Stimulated activated CD4-positive, alpha-beta T cell treated with anti-CD3 and anti-CD28 coated beads, Interleukin-15, amount 100 ng/mL, for 1 hour (primary cell): ENCODE measurements at places on chromosomes 11 and 22.

DNA sequence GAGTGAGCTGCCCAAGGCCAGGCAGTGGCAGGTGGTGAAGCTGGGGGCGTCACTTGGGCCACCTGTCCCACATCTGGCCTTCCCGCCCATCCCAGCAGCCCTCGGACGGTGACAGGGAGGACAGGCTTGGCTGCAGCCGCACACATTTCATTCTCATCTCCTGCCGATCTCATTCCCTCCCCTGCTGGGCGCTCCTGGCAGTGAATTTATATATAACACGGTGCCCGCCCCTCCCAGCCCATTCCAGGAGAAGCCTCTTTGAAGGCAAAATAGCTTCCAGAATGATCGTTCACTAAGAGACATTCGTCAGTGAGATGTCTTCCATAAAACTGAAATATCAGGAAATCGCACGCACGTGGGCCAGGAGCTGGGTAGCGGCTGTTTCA lies 861.3 kb downstream of the TBC1D22A start:
- no peak for DNase-seq

- no peak for DNase-seq
Measured at GRCh38 chr11:134861490-134862104, 449.6 kb upstream of the B3GAT1 start.

GRCh38 chr22:36366291-36366708 lies 21.5 kb downstream of the MYH9 start:
- DNase-seq = no peak

- DNase-seq = no peak
Measured at GRCh38 chr11:123221096-123221561, 26.1 kb upstream of the CLMP start.

GRCh38 chr22:46027211-46028105 lies 50.5 kb upstream of the WNT7B start:
- DNase-seq = no peak

DNA sequence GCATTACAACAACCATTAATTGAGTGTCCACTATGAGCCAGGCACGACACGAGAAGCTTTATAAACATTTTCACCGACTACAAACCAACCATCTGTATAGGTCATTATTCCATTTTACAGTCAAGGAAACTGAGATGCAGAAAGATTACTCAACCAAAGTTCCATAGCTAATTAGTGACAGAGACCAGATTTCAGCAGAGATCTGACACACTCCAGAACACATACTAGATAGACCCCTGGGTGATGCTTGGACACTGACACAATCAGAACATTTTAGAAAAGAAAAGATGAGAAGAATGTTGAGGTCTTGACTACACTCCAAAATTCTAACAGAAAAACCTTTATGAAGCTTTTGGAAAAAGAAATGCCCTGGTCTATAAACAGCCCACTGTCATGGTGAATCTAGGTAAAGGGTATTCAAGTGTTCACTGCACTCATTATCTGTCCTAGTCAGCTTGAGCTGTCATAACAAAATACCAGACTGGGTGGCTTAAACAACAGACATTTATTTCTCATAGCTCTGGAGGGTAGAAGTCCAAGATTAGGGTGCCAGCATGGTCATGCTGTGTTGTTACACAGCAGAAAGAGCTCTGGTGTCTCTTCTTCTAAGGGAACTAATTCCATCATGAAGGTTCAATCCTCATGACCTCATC lies 89.0 kb downstream of the RELT start:
- no peak for DNase-seq

DNA sequence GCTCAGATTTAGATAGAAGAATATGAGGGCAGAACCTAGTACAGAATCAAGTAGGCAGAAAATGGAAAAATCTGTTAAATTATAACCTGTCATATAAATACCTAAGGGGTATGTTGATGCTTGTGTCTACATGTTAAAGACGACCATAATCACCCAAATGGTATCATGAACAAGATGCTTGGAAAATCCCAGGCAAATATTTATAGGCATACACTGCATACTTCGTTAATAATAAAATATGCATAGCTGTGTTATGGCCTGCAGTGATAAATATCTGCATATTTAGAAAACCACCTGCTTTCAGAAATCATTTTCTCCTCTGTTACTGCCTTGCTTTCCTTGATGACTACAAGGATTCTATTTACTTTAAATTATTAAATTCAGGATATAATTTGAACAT lies 18.9 kb upstream of the DDX10 start:
- DNase-seq = no peak

DNA sequence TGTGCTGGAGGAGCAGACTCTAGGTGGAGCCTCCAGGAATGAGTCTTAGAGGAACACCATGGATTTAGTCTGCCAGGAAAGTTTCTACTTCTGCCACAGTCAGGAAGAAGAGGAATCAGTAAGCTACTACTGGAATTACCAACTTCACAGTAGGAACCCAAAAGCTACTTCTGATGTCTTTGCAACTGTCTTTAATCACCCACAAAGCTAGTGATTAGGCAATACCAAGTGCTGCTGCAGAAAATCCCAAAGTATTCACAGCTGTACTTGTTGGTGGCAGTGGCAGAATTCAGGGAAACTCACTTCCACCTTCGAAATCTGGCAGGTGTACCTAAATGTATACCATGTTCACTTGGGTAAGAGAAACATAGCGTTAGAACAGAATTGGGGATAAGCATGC lies 264.5 kb upstream of the SORL1-AS1 start:
- no peak for DNase-seq

- no peak for DNase-seq
Measured at GRCh38 chr11:71248656-71249055, 3.7 kb downstream of the SHANK2 start.

GRCh38 chr11:63945477-63946163 lies 6.8 kb downstream of the NAA40 start:
- DNase-seq = no peak

GRCh38 chr11:90363739-90364138 lies 140.9 kb upstream of the CHORDC1 start:
- no peak for DNase-seq

DNA sequence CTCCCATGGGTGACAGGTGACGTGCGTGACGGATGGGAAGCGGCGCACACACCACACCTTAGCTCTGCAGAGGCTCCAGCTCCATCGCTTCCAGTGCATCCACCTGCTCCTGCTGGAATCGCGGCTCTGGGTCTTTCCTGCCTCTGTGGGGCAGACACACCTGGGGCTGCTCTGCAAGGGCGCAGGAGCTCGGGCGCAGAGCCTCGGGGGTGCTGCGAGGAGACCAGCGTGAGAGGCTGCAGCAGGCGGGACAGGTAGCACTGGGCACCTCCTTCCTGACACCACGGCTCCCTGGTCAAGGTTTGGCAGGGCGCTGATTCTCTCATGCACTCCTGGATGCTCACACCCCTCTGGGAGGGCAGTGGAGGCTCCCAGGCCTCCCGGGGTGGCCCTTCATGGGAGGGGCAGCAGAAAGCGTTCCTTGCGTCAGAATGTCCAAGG lies 1494.3 kb downstream of the BRD1 start:
- DNase-seq = no peak

- DNase-seq = no peak
Measured at GRCh38 chr22:29300467-29300806, 6.0 kb upstream of the GAS2L1 start.

GRCh38 chr11:134579724-134580609 lies 167.9 kb upstream of the B3GAT1 start:
- no peak for DNase-seq

DNA sequence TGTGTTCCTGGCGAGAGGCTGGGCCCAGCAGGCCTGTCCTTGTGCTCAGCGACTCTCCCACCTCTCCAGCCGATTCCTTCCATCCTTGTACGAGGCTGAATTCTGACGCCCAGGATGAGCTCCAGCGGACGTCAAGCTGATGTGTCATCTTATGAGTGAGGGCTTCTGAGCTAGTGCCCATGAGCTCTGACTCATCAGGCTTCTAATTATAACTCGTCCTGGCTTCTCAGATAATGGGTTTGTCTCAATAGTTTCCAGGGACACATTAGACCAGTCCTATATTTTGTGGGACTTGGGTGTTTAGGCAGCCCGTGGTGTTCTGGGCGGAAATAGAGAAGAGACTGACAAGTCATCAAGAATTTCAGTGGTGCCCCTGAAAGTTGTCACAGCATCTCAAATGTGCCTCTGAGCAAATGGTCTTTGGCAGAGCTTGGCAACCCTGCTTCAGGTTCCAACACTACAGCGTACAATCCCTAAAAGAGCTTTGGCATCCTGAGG lies 108.2 kb upstream of the CD44 start:
- DNase-seq = no peak

- DNase-seq = no peak
Measured at GRCh38 chr22:48742556-48743343, 1084.9 kb downstream of the BRD1 start.

DNA sequence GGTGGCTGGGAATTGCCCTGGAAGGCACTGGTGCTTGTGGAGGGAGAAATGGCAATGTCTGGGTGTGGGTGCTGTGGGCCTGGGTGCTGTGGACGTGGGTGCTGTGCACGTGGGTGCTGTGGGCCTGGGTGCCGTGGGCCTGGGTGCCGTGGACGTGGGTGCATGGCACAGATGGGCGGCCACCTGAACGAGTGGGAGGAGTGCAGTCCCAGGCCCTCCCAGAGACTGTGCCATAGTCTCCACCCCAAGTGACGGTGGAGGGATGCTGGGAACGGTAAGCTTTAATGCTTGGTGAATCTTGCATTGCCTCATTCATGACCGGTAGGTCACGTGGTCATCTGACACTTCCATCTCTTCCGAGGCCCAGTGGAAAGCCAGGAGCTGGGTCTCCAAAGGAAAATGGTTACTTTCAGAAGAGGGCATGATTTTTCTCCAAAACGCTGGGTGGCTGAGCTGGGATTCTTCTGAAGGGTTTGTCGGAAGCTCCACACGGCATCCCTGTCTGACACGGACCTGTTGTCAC lies 28.8 kb upstream of the BRSK2 start:
- DNase-seq = no peak

DNA sequence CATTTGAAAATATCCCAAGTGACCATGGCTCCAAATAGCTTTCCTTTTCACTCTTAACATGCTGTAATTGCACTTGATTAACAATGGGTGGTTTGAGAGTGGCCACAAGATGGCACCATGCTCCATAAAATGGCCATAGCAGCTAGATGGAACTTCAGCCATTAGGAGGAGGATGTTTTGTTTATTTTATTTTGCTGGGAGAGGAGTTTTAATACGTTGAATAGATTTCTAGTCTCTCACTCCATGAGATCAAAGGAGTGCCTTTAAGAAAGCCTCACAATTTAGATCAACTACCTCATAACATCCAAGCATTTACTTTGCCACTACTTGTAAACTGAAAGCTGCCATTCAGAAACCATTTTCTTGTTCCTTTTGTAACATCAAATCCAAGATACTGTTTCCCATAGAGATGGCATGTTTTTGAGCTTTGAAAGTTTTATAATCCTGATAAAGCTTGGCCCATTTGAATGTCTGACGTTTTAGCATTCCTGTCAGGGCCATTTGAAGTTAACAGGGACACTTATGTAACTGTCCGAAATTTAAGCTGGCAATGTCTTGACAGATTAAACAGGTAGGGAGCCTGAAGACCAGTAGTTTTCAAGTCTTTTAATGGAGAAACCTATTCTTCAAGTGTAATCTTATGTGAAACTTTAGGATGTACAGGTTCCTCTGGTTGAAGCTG lies 4.7 kb downstream of the FEN1 start:
- peak; percentile 43 for DNase-seq

DNA sequence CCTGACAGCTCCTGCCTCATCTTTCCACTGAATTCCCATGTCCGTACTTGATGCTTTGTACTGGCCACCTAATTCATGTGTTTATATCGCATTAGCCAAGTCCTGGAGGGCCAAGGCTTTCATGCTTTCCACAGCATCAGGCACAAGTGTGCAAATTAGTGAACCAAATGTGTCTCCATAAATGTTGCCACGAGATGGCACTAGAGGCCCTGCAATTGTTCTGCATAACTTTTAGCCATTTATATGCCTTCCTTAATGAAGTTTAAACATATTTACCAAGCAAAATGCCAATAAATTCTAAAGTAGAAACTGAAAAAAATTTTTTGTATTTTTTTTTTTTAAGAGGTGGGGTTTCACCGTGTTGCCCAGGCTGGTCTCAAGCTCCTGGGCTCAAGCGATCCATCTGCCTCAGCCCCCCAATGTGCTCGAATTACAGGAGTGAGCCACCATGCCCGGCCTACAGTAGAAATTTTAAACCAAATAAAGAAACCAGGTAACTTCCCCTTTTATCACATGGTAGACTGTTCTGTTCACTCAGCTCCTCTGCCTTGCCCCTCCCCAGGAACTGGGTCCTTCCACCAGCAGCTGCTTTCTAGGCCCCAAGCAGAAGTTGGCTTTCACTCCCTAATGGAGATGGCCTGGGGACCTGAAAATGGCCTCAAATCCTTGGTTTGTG lies 20.8 kb upstream of the IL18BP start:
- no peak for DNase-seq

DNA sequence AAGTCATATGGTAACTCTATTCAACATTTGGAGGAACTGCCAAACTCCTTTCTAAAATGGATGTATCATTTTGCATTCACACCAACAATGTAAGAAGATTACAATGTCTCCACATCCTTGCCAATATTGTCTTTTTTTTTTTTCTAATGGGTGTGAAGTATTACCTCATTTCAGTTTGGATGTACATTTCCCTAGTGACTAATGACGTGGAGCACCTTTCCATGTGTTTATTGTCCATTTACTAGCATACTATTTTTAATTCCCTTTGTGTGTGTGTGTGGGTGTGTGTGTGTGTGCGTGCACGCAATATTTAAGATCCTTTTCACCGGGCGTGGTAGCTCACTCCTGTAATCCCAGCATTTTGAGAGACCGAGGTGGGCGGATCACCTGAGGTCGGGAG lies 62.7 kb downstream of the APOL3 start:
- DNase-seq = no peak

- no peak for DNase-seq
Measured at GRCh38 chr11:12019866-12020416, 11.5 kb upstream of the DKK3 start.

- no peak for DNase-seq
Measured at GRCh38 chr22:35517207-35517606, 23.4 kb upstream of the RASD2 start.

DNA sequence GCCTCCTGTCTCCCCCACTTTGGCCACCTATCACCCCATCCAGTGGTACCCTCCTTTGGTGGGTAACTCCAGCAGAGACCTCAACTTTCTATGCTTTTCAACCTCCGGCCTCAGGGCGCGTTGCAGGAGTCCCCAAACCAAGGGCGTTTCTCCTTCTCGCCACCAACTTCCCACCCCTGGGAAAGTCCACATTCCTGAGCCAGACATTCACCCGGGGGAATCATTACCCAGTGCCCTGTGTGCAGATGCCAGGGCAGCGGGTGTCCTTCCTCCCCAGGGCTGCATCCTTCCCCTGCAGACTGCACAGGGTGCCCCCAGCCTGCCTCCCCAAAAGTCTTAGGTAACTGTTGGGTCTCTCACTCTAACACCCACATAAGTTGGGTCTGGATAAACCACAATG lies 26.4 kb downstream of the MYEOV start:
- no peak for DNase-seq
